Stimulated activated naive CD4-positive, alpha-beta T cell treated with Interleukin-2 at 50 U/mL for 16 hours (primary cell): ENCODE measurements at places on chromosomes 12 and 14.

GRCh38 chr12:129067491-129067890, 214.2 kb downstream of the GLT1D1 start:
- no peak for DNase-seq

DNA sequence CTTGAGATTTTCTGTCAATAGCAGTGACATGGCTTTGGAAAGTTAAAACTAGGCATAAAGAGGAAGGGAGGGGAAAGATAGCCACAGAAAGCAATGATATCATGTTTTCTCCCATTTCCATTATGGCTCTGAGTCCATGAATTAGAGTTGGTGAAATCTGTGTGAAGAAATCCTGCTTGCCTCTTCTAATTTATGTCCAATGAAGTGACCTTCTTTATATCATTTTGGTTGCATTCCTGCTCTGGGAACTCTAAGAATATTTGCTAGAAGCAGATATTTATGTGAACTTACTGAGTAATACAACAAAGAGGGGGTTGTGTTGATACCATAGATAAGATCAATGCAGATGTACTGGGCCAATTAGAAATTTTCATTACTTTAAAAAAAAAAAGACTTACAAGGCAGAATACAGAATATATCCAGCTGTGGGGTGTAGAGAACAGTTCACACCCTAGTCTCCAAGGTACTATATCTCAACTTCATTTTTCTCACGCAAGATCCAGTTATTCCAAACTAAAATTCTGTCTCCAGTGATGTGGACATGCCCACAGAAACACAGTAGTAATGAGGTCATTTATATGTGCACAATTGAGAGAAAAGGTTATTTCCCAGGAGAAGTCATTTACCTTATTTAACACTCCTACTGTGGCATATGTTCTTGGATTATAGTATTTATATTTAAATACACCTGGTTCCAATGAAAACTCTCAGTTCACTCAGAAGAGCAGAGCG, 51.5 kb upstream of the KCNJ8 start:
- no peak for DNase-seq

GRCh38 chr14:68862954-68863594, 70.2 kb upstream of the ZFP36L1 start:
- peak; percentile 51 for DNase-seq

DNA sequence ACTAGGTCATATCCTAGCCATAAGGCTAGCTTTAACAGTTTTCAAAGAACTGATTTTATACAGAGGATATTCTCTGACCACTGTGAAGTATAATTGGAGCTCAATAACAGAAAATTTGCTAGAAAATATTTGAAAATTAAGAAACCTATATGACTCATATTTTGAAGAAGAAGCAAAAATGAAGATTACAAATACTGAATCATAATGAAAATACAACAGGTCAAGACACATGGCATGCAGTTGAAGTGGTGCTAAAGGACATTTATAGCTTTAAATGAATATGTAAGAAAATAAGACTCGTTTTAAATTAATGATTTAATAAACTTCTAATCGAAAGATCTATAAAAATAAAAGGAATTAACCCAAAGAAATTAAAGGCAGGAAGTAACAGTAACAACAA, 1234.6 kb downstream of the SLC16A7 start:
- DNase-seq = no peak

GRCh38 chr14:70716958-70717357, 75.2 kb downstream of the TTC9 start:
- DNase-seq = no peak

- DNase-seq = no peak
These were observed 176.7 kb downstream of the CRADD start for GRCh38 chr12:93853698-93854478.

GRCh38 chr12:77218278-77218677, 152.9 kb upstream of the E2F7 start:
- no peak for DNase-seq

DNA sequence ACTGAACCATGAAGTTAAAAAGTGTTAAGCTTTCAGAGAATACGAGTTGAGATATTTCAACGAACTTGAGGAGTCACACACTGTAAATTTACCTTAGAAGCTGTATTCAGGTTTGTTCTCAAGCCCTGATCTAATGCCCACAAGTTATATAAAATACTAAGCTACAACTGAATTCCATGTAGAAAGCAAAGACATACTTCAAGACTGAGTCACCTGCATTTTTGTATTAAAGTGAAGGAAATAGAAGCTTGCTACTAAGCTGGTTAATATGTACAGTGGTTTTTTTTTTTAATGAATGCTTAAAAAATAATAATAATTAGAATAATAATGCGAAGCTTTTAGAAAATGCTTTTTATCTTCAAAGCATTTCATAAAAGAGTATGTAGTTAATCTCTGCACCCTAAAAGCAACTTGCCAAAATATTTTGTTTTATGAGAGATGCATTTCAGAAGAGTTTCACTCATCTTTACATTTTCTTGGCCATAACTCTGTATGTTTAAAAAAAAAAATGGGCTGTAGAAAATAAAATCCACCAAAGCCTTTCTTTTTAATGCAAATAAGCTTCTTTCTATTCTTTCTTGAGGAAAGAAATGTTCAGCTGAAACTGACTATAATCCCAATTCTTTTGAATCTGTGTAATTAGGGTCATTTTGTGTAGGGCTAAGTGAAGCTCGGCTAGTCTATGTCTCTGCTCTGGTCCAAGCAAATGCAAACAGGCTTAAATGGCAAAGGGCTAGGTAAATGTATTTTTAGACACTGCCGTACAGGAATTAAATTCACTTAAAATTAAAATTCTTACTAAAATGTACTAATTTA, 1047.5 kb upstream of the FLRT2 start:
- no peak for DNase-seq

DNA sequence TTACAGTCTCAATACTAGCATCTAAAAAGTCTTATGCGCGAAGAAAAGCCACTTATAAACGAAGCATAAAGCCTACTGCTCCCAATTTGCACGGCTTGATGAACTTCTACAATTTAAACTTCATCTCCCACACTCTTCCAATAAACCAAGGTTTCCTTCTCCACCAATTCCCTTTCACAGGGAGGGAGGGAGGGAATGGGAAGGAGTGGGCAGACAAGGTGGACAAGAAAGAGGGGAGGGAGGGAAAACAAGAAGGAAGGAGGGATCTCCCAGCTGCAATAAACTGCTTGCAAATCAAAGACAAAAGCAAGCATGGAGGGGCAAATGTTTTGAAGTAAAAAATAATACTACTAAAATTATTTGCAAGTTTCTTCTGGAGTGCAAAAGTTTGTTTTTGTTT, 64.5 kb downstream of the MED13L start:
- no peak for DNase-seq

DNA sequence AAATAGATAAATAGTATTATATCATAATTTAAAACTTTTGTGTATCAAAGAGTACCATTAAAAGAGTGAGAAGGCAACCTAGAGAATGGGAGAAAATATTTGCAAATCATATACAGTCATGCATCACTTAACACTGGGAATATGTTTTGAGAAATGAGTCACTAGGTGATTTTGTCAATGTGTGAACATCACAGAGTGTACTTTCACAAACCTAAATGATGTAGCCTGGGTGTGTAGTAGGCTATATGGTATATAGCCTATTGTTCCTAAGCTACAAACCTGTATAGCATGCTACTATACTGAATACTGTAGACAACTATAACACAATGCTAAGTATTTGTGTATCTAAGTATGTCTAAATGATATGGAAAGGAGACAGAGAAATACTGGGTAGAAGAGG, 48.0 kb upstream of the ARID2 start:
- DNase-seq = no peak

DNA sequence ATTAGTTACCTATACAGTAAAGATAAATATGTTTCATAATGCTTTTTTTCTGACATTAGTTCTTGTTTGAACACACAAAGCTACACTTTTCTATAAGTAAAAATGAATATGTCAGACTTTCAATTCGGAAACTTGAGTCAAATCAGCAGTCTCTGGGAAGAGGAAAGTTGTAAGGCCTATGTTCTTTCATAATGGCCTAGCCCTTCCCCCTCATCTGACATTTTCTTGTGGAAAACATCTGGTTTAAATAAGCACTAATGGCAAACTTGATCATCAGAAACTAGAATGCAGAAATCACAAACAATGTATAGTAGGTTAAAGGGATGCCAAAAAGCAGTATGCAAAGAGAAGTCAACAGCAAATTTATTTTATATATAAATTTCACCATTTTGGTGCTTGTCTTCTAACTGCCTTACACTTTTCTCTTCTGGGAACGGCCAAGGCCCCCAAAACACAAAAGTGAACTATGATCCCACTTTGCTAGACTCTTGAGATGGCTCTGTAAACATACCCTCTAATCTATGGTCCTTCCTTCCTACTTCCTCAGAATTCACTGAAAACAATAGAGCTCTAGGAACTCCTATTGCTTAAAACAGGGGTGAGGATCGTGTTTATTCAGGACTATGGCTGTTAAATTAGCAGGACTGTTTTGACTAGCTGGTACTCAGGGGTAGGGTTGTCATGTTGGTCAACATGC, 444.1 kb downstream of the RAD51B start:
- no peak for DNase-seq

- no peak for DNase-seq
These were observed 5.9 kb downstream of the RASSF3 start for GRCh38 chr12:64616201-64616600.

- DNase-seq = no peak
These were observed 678.2 kb downstream of the NRXN3 start for GRCh38 chr14:78848234-78848820.

- DNase-seq = no peak
These were observed 328.8 kb upstream of the NOVA1 start for GRCh38 chr14:26926585-26926984.

DNA sequence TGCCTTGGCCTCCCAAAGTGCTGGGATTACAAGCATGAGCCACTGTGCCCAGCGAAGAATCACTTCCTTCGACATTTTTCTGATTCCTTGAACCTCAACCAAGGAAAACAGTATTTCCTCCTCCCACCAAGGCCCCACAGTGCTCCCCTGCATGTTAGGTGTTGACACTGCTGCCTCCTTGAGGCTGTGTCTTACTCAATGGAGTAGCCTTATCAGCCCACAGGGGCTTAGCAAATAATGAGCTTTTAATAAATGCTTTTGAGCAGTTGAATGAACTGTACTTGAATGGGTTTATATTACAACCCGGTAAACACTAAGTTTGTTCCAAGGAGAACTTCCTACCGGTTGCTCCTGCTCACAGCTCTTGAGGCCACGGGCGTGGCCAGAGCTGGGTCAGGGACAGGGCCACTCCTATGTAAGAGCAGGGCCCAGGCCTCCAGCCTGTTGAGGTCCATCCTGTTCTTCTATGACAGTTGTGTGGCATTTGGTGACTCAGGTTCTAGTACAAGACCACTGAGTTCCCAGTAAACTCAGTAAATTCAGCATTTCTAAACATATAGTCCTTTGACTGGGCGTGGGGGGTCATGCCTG, 36.8 kb upstream of the TUBA1A start:
- DNase-seq = no peak

DNA sequence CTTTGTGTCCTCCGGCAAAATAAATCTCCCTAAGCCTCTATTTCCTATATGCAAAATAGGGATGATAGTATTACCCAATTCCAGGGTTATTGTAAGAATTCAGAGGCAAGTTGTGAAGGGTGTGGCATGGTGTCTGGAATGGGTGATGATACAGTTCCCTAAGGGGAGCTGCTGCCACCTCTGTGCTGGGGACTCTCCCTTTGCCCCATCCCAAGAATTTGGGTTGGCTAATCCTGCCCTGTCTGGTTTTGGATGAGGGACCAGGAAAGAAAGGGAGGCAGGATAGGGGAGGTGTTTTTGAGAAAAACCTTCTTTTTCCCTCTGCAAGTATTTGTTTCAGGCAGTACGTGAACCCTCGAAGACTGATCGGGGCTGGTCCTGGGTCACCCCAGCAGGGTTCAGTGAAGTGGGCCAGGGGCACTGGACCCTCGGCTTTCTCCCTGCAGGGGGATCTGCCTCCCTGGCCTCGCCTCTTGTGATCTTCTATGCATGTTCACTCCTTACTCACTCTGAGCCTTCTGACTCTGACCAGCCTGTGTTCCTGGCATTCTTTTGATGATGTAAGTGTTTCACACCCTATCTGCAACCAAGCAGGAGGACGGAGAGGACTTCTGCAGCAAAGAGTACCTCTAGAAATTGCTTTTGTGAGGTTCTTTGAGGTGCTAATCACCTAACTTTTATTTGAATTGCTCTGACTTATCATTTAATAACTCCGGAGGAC, 60.8 kb downstream of the RASSF3 start:
- no peak for DNase-seq

DNA sequence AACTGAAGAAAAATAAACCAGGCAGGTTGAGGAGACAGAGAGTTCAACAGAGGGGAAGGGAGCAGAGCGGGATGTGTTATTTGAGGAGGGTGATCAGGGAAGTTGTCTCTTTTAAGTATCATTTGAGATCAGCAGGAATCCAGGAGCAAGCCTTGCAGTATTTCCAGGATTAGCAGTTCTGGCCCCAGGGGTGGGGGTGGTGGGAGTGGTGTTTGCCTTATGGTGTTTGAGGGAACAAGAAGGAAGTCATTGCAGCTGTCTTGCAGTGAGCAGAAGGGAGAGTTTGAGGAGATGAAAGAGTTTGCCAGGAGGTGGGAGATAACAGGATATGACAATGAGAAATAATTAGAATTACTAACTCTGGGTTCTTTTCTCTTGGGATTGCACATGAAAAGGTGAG, 418.6 kb downstream of the NELL2 start:
- no peak for DNase-seq

DNA sequence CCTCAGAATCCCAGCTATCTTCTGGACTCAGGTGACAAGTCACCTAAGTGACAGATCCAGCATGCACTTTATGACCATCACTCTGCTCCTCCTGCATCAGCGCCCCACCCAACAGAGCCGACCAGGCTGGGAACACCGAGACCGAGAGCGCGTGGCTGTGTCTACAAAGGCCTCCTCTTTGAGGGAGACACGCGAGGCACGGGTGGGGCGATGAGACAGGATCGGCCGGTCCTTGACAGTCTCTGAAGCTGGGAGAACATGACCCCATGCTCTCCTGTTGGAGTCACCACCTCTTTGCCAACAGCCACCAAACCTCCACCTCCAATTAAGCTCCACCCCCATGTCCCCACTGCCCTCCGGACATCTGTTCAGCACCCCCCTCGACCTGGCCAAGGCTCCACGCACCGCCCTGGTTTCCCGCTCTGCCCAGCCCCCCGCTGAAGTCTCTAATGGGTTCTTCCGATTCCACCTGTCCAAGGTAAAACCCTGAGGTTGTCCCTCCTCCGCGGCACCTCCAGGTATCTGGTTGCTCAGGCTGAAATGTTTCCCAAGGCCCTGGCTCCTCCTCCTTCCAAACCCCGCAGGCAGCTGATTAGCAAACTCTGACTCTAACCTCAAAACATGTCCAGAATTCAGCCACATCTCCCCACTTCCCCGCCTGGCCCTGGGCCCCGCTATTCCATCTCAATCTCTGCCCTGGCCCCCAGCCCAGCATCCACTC, 31.5 kb downstream of the HSP90AA1 start:
- no peak for DNase-seq

- peak; percentile 20 for DNase-seq
These were observed 1.2 kb downstream of the CDKN1B start for GRCh38 chr12:12718381-12718759.

GRCh38 chr14:92440345-92441003, 73.1 kb upstream of the RIN3 start:
- DNase-seq = no peak
